ENCODE measurements at places on chromosomes 12 and 14. TPM values are rescaled to one million over a fixed set of nuclear protein-coding genes. Genes with fewer than 3 reads are reported as not detected.

LAG3 gene
- total RNA-seq: 2.3 TPM

CCDC85C gene
- total RNA-seq: 30.1 TPM

CCDC88C gene
- total RNA-seq: 49.0 TPM

KRT3 gene
- not detected for total RNA-seq

ACSM4 gene
- total RNA-seq: not detected

TIMM9 gene
- 39.4 TPM for total RNA-seq

TEDC1 gene
- total RNA-seq: 9.7 TPM

FOXG1 gene
- not detected for total RNA-seq

MGP gene
- total RNA-seq: 500 TPM

- DNase-seq: no peak
These were observed 167.4 kb upstream of the HMGA2 start for GRCh38 chr12:65656891-65657351.

DNA sequence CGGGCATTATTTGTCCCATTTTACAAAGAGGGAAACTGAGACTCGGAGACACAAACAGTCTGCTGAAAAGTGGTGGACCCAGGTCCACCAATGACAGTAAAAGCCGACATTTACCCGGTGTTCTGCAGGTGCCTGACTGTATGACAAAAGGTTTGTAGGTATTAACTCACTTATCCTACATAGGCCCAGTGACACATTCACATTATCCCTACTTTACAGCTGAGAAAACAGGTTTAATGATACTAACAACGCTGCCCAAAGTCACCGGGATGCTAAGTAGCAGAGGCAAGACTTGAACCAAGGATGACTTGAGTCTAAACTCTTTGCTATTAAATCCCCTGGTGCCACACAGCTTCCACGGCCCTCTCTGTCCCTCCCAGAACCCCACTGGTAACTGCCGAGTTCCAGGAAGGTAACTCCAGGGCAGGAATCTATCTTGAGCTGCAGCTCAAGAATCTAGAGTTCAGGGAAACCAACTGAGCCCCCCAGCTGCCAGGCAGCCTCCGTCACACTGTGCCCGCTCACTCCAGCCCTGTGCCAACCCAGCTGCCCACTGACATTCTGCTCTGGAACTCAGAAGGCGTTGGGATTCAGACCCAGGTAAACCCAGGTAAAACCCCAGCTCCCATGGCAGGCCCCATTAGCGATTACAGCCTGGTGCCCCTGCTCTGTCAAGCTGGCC is 33.7 kb downstream of the SYNE3 start:
- DNase-seq: no peak

DNA sequence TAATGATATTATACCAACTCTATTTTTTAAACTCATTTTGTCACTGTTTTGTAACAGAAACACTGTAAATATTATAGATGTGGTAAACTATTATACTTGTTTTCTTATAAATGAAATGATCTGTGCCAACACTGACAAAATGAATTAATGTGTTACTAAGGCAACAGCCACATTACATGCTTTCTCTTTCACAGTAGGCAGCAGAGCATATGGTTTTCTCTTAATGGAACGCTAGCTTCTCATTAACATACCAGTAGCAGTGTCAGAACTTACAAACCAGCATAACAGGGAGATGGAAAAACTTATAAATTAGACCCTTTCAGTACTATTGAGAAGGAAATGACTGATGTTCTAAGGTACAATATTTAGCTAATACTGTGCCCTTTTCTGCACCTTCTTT is 398.8 kb downstream of the PRKD1 start:
- DNase-seq: no peak

GRCh38 chr14:91399868-91400640 is 17.6 kb downstream of the CCDC88C start:
- DNase-seq: no peak

DNA sequence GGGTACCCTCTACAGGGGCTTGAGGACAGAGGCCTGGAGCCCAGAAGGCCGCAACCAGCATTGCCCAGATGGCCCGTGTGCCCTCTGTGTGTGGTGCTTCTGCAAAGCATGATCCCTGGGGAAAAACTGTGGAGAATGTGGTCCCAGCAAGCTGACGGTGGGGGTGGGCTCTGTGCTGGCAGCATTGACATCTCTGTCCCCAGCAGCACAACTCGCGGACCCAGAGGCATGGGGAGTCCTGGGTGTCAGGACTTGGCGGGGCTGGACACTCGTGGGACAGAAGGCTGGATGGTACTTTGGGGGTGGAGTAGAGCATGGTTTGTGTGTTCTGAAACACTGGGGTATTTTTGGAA is 4.3 kb downstream of the CLBA1 start:
- no peak for DNase-seq

- no peak for DNase-seq
These were observed 3.4 kb downstream of the SPX start for GRCh38 chr12:21529456-21529855.

- DNase-seq: no peak
These were observed 15.5 kb upstream of the SERPINA9 start for GRCh38 chr14:94491511-94491910.

DNA sequence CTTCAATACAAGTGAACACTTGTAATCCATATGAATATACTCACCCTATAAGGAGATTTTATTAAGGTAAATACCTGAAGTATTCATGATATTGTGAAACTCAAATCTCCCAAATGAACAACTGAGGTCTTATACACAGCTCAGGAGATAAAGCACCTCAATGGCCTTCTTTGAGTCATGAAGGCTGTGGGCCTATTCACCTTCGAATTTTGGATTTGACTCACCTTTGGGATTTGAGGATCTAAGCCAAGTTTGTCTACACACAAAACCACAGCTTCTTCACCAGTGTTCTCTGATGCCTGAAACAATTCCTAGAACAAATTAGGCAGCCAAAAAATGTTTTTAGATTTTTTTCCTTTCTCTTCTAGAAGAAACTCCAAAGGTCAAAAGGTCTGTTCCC is 194.1 kb downstream of the NUAK1 start:
- no peak for DNase-seq

GRCh38 chr12:30910038-30910350 is 16.6 kb upstream of the TSPAN11 start:
- DNase-seq: no peak

GRCh38 chr12:123519141-123520001 is 14.1 kb downstream of the RILPL1 start:
- DNase-seq: peak; percentile 85

- no peak for DNase-seq
These were observed 653.8 kb downstream of the NOVA1 start for GRCh38 chr14:25944020-25944419.

DNA sequence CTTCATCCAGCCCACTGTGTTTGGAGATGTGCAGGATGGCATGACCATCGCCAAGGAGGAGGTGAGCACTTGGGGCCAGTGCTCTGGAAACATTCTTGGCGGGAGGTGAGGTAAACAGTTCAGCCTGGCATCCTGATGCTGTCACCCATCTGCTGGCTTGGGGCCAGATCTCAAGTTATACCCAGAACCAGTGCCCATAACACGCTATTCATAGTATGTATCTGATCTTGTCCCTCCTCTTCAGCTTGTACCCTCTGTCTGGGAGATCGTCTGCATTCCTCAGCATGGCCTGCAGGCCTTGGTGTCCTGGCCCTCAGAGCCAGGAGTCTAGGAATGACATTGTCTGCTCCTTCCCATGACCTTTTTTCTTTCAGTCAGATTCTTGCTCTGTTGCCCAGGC is 31.4 kb downstream of the ALDH2 start:
- DNase-seq: no peak

GRCh38 chr12:109765446-109765810 is 51.8 kb downstream of the FAM222A start:
- DNase-seq: no peak

DNA sequence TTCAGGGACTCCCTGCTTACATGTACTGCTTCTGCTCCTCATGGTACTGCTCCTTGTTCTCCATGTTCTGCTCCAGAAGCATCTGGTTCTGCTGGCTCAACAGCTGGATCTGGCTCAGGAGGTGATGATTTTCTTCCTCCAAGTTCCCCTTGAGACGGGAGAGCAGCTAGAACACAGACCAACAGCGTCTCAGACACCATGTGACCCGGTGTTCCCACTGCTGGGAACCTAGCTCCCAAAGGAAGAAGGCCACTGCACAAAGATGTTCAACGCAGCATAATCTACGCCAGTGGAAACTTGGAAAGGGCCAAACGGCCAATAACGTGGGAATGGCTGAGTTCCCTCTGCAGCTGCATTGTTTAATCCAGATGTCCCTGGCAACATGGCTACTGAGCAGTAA is 49.6 kb upstream of the GPR68 start:
- DNase-seq: no peak

DNA sequence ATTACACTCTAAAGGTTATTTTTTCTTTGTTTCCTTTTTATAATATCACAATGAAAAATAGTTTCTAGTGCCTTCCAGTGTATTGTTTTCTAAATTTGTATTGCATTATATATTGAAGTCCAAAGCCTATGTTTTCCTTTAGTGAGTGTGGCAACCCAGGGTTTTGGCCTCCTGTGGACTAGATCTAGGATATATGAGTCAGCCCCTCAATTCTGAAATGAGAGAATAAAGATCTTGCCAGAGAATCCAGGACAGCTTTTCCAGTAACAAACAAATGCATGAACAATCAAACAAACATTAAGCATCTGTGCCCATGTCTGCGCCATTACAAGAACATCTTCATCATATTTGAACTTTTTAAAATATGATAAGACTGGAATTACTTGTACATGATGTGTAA is 70.7 kb upstream of the SSTR1 start:
- DNase-seq: no peak

- no peak for DNase-seq
These were observed 18.9 kb upstream of the PLEKHH1 start for GRCh38 chr14:67514203-67514607.

DNA sequence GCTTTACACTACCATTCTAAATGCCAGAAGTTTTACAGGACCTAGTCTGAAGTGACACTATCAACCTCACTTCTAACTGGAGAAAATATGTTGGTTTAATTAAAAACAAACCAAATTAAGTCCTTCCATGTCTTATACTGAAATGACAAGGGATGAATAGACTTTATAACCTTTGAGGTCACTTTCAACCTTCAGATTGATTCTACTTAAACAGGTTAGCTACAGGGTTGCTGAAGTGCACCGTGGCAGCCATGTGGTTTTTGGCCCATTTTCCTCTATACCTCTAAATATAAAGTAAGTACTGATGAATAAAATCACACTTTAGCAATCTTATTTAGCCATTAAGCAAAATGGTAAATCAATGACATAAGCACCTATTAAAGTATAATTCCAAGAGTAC is 3.9 kb downstream of the SLC38A2 start:
- DNase-seq: no peak

DNA sequence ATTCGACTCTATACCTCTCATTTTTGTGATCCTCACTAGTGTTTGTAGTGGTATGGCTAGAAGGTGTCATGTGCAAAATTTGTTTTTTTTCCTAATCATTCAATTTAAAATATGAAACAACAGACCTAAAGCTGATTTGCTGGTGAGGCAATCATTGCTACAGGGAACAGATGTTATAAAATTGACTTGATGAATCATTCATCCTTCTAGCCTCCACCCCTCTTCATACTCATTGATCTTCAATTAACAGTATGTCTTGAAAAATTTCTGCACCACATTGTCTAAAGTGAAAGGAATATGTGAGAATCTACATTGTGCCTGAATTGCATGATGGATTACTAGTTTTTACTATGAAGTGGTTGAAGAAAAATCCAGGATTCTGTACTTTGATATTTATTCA is 349.0 kb upstream of the NAV3 start:
- DNase-seq: no peak

GRCh38 chr12:13152281-13152680 is 44.2 kb upstream of the EMP1 start:
- DNase-seq: no peak

- no peak for DNase-seq
These were observed 75.1 kb downstream of the GLT1D1 start for GRCh38 chr12:128928361-128928760.

GRCh38 chr14:81192594-81192993 is 28.2 kb downstream of the GTF2A1 start:
- no peak for DNase-seq

DNA sequence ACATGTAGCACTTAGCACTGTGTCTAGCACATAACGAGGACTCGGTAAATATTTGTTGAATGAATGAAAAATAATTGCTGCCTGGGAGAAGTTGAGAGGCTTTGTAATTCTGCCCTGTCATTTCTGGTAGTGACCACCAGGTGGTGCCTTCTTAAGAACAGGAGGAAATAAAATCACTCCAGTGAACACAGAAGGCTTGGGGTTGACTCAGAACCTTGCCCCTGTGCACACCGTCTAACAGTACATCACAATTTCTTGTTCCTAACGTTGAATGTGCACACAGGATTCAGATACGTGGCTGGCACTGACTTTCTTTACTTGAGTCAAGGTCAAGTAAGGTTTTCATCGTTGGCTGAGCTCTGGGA is 91.8 kb downstream of the RGS6 start:
- no peak for DNase-seq

DNA sequence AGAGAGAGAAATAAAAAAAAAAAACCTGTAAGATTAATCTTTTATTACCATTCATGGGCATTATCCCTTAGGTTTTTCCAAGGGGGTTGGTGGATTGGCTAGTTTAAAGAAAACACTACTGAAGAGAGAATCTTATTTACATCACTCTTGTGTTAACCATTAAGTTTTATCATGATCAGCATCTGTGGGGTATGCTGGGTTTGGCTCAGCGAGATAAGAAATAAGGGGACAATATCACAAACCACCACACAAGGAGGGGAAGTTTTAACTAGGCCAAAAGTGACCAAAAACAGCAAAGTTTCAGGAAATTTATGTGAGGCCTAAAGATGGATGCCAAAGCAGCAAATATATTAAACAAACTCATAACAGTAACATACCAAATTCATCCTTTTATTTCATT is 548.6 kb downstream of the SLC16A7 start:
- DNase-seq: no peak
